SHP77 treated with DMSO at 0.1 percent for 48 hours (cell line): ENCODE measurements at places on chromosomes 5 and 9.

DNA sequence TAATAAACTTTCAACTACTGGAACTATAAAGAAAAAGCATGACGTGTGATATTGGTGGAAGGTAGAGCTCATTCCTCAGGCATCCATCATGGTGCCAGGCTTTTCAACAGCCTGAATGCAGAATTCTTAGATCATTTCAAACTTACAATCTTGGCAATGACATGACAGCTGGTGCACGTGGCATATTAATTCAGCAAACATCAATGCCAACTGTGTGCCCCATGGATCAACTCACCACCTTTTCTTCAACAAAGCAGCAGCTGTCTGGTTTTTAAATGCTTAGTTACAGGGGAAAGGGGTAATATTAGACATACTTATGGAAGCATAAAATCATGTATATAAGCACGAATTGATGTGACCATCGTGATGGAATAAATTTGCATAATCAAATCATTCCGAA lies 56.0 kb upstream of the OR13F1 start:
- DNase-seq, result no peak

GRCh38 chr5:119355685-119356611 lies at the start of gene TNFAIP8:
TNFAIP8 (plus strand) TSS chr5:119356019; CDS start chr5:119356091, 72 bp downstream.
- no peak for DNase-seq

GRCh38 chr9:2809692-2810419 lies 34.0 kb downstream of the PUM3 start:
- DNase-seq, result no peak

- DNase-seq, result no peak
Observed at GRCh38 chr5:158616707-158617106, 483.0 kb downstream of the EBF1 start.

DNA sequence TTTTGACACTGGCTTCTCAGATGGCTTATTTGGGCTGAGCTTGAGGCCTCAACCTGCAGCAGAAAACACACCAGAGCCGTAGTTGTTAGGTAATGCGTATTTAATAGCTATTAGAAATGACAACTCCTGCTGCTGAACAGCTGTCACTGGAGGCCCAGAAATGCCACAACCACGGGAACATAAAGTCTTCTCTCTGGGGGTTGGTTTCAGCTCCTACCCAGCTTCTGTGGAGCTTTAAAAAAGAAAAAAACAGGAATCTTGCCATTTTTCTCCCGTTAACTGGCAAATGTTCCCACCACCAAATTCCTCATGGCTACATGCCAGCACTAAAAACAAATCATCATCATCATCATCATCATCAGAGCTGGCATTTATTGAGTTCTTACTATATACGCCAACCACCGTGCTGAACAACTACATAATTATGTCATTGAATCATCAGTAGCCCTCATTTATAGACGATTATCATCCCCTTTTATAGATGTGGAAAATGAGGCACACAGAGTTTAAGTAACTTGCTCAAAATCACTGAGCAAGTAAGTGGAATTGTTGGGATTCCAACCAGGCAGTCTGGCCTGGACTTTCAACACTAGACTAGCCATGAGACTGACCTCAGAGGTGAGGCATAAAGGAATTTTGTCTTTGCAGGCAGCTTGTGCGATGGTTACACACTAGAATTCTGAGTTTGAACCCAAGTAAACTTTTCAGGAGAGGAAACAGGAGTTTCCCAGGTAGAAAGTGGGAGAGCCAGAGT lies 185.3 kb upstream of the WWC1 start:
- DNase-seq, result no peak

DNA sequence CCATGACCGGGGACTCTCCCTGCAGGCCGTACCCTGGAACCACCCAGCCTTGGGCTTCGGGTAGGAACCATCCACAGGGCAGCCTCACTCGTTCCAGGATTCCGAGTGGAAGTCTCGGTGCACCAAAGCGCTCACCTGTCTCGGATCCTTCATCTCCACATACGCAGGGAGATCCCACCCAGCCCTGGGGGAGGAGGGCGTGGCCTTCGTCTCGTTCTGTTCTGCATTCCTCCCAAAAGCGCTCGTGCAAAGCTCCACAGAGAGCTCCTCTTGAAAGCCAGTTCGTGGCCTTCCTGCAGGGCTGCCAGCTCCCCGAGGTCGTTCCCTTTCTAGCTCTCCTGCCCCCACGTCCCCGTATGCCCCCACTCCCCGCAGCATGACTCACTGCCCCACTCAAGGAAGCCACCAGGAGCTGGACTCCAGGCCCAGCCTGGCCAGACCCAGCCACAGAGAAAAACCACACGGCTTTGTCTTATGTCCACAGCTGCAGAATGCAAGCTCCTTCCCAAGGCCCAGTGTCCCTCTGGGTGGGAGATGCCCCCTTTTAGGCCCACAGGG lies 65.0 kb upstream of the SARDH start:
- no peak for DNase-seq

DNA sequence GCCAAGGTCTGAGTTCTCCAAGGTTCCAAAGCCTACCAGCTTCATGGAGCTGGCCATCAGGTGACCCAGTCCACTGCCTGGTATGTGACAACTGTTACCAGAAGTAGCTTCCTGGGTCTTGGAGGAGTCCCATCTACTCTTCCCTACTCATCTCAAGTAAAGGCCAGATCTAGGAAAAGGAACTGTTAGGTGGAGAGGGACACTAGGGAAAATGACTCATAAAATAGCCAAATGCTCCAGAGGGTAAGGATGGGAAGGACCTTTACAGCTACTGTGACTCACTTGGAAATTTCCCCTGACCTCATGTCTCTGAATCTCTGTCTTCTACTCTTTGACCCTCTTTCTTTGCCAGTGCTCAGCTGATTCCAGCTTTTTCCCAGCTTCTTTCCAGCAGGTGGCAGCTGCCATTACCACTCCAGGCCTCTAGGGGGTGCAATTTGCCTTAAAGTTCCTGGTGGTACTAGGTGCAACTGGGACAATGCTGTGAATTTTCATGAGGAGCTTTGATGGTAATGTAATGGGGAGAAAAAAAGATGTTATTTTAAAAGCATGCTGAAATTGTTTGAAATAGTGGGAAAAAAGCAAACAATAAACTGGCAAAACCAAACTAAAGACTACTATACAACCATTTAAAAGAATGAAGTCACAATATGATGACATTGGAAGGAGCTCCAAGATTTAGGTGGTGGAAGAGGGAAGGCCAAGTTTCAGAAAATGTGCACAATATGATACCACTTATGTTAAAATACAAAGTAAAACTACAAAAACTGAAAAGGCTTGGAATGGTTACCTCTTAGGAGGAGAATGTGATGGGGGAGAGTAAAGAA lies 27.1 kb upstream of the MYORG start:
- DNase-seq, result no peak

GRCh38 chr9:20616808-20617207 lies 5.5 kb downstream of the MLLT3 start:
- DNase-seq, result no peak
